ENCODE measurements at places on chromosomes 13 and 19.

GRCh38 chr19:33376941-33377557 lies 3.5 kb downstream of the CEBPG start:
- DNase-seq = no peak

- no peak for DNase-seq
Measured at GRCh38 chr13:48733739-48734335, 80.1 kb downstream of the CYSLTR2 start.

GRCh38 chr19:38729653-38730469 lies 14.4 kb downstream of the CAPN12 start:
- DNase-seq = peak; percentile 20

DNA sequence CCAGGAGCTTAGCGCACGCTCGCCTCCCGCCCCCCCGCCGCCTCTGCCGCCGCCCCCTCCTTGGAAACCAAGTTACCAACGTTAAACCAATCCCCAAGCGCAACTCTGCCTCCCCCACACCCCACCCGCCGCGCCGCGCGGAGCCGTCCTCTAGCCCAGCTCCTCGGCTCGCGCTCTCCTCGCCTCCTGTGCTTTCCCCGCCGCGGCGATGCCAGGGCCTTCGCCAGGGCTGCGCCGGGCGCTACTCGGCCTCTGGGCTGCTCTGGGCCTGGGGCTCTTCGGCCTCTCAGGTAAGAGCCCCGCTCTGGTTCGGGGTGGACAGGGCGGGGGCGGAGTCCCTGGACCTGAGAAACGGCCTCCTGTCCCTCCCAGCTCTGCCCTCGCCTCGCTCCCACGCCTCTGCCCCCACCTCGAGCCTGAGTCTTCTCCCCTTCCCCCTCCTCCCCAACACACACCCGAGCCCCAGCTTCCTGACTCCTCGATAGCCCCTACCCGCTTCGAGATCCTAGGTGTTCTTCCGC lies at the start of gene ICAM5:
ICAM5 (plus strand) TSS at position 117 of the 521 bp plus-strand sequence; CDS start at position 209, 92 bp downstream.
- peak; percentile 63 for DNase-seq

DNA sequence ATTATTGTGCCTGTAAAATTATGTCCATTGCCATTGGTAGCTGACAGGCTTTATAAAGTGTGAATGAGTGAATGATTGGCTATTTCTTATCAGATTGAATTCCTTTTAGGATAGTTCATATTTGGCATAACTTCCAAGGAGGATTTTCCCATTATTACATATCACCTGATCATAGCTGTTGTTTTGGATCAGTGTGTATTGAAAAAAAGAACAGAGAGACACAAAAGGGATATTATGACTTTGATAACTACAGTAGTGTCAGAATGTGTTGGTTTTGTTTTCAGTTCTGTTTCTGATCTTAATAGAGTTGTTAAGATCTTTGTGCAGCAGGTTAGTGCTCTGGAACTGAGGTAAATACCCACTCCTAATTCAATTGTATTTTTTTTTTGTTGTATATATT lies 103.8 kb downstream of the LRCH1 start:
- DNase-seq = no peak

GRCh38 chr19:19661141-19661674 lies 2.3 kb downstream of the ATP13A1 start:
- no peak for DNase-seq

DNA sequence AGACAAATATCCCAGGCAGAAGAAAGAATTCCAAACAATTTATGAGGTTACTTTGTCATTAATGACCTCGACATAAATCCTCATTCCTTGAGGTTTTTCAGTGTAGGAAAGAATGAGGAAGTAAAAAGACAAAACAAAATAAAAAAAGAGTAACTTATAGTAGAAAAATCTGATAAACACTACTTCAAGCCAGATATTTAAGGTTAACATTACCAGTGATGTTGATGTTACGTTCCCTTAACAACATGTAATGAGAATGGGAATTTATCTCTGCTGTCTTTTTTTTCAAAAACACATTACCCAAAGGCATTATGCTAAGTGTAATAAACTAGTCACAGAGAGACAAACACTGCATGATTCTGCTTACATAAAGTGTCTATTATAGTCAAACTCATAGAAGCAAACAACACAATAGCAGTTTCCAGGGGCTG lies 935.1 kb downstream of the SLITRK1 start:
- DNase-seq = no peak

DNA sequence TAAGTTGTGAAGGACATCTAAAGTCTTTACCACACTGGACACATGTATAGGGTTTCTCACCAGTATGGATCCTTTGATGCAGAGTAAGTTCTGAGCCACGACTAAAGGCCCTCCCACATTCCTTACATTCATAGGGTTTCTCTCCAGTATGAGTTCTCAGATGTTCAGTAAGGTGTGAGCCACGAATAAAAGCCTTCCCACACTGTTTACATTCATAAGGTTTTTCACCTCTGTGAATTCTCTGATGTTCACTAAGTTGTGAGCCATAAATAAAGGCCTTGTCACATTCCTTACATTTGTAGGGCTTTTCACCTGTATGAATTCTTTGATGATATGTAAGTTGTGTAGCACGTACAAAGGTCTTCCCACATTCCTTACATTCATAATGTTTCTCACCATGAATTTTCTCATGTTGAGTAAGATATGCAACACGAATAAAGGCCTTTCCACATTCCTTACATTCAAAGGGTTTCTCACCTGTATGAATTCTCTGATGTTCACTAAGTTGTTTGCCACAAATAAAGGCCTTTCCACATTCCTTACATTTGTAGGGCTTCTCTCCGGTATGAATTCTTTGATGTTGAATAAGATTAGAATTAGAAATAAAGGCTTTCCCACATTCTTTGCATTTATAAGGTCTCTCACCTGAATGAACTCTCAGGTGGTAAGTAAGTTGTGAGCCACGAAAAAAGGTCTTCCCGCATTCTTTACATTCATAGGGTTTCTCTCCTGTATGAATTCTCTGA lies 29.8 kb downstream of the ZNF571 start:
- DNase-seq = no peak

GRCh38 chr19:43498233-43498842 lies 6.2 kb downstream of the PHLDB3 start:
- DNase-seq = no peak

GRCh38 chr13:64553411-64554129 lies 2676.6 kb downstream of the PCDH9 start:
- no peak for DNase-seq

GRCh38 chr19:3670796-3671679 lies 29.2 kb downstream of the PIP5K1C start:
- DNase-seq = no peak

All from COR-L47 (cell line).